ENCODE measurements at places on chromosomes 3 and 15.

GRCh38 chr3:10756546-10756945, 59.5 kb upstream of the SLC6A11 start:
- no peak for DNase-seq

DNA sequence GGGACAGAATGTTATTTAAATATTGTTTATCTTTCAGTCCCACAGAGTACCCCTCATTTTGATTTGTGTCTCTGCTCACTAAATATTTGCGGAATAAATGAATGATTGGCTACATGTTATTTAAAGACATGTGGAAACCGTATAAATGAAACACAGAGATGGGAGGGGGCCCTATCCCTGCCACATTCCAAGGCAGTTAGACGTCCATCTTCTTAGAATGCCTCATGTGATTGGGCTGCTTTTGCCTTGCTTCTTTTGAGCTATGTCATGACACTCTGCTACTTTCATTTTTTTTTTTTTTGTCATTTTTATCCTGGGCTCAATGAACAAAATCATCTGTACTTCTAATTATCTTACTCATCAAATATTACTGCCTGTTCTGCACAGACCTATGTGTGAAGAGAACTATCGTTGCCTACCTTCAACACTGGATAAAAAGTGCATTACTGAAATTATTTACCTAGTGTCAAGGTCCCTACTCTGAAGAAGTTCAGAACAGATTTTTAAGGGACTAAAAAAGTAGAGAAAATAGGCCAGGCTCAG, 83.9 kb upstream of the FAM98B start:
- DNase-seq, result no peak

DNA sequence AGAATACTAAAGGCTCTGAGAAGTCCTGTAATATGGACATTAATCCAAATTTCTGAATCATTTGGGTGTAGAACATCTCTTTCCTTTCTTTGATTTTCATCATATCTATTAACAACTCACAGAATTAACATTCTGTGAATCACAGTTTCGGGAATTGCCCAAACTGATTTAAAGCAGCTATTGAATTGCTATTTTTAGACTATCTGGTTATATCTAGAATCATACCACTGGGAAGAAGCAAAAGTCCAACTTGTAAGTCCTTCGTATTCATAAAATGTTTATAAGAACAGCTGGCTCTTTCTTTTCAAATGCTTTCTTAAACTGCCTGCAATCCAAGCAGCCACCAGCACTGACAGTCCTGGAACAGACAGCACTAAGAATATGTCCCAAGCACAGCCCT, 733.0 kb downstream of the NTRK3 start:
- DNase-seq, result no peak

DNA sequence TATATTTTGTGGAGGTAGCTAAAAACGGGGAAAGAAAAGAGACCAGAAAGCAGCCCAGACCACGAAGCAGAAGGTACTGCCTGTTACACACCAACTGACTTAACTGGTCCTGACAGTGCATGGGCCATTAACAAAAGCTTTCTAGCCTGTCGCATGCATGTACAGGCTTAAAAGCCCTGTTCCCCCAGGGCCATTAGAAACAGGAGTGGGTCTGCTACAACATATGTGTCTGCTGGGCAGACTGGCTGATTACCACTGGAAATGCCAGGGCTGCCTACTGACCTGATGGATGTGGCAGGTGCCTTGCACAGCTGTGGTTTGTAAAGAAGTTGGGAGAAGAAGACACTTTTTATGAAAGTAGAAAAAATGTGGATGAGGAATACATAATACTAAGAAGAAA, 137.4 kb downstream of the GAP43 start:
- DNase-seq, result no peak

GRCh38 chr15:38860674-38861073, 296.1 kb upstream of the RASGRP1 start:
- no peak for DNase-seq

DNA sequence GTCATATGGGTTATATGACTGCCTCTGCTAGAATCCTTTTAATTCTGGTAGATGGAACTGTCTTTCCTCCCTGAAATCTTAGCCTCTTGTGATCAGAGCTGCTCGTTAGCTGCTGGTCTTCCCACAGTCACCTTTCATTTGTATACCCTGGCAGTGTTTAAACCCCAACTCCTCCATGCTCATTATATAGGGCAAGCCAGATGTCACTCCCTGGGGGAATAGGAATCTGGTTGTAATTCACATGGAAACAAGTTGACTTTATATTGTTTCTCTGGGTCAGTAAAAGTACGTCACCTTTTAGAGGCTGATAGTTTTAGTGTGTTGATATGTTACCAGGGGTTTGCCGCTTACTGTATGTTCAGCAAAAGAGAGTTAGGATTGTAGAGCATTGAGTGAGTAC, 103.5 kb downstream of the ITPR1 start:
- DNase-seq, result no peak

DNA sequence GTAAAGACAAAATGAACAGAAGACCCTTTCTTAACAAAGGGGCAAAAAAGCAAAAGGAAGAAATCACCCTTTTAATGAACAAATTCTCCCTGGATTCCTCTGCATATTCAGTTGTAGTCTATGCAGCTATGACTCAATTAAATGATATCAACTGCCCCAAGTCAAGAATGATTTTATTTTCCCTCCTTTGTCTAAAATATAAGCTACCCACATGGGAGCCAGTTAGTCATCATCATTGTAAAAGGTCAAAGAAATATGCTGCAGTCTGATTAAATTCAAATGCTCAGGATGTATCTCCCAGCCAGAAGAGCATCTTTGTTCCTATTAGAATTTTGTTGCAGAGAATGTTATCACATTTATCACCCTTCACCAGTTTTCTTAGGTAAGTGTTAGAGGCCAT, 84.0 kb downstream of the SST start:
- no peak for DNase-seq

- DNase-seq, result no peak
Measured at GRCh38 chr3:196053487-196053886, 28.4 kb downstream of the TFRC start.

- DNase-seq, result no peak
Measured at GRCh38 chr3:177610686-177611633, 413.7 kb upstream of the TBL1XR1 start.

DNA sequence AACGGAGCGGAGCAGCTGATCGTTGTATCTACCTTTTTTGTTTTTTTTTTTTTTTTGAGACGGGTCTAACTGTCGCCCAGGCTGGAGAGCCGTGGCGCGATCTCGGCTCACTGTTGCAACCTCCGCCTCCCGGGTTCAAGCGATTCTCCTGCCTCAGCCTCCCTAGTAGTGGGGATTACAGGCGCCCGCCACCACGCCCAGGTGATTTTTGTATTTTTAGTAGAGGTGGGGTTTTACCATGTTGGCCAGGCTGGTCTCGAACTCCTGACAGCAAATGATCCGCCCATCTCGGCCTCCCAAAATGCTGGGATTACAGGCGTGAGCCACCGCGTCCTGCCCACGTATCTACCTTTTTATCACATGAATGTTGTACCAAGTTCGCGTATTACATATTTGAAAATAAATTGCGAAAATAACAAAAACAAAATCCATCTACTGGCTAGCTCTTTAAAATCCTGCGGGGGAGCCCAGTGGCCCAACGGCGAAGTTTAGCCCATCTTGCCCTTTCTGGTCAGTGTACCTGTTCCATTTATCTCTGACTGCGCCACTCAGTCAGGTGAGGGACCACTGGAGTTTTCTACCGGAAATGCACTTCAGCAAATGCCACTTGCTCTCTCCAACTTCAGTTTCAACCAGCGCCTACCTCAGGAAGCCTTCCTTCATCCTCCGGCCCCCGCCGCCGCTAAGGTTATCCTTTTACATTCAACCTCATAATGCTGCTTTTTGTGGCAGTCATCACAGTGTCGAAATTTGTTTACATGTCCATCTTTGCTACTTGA, 1.2 kb upstream of the EIF3J start:
- DNase-seq, result peak; percentile 15

DNA sequence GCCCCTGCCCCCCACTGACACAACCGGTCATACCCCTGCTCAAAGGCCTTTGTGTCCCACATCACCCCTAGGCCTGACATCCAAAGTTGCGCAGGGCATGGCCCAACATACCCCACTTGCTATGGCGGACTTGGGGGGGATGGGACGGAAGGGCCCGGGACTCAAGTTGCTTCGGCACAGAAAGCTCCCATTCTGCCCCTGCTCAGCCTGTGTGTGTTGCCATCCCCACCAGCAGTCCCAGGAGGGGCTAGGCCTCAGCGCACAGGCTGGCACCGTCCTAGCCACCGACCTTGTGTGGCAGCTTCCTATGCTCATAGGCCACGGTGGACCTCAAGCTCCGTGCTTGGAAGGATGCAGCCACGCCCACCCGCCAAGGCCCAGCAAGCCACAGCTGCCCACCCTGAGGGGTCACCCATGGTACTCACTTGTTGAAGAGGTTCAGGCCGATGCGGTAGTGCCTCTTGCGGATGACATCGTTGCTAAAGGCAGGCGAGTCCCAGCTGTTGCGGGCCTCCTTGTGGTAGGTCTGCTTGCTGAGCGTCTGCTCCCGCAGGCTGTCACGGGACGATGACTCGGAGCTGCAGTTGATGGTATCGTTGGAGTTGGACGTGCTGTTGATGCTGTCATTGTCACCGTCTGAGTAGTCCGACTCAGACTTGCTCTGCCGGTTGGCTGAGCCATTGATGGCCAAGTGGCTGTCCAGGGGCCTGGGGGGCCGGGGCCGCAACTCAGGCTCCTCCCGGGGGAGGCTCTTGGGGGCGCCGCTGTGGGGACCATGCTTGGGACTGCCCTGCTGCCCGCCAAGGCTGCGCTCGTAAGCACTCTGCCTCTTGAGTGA, 93.9 kb upstream of the RPL32 start:
- no peak for DNase-seq

- DNase-seq, result no peak
Measured at GRCh38 chr15:52071570-52071969, 41.0 kb downstream of the BCL2L10 start.

DNA sequence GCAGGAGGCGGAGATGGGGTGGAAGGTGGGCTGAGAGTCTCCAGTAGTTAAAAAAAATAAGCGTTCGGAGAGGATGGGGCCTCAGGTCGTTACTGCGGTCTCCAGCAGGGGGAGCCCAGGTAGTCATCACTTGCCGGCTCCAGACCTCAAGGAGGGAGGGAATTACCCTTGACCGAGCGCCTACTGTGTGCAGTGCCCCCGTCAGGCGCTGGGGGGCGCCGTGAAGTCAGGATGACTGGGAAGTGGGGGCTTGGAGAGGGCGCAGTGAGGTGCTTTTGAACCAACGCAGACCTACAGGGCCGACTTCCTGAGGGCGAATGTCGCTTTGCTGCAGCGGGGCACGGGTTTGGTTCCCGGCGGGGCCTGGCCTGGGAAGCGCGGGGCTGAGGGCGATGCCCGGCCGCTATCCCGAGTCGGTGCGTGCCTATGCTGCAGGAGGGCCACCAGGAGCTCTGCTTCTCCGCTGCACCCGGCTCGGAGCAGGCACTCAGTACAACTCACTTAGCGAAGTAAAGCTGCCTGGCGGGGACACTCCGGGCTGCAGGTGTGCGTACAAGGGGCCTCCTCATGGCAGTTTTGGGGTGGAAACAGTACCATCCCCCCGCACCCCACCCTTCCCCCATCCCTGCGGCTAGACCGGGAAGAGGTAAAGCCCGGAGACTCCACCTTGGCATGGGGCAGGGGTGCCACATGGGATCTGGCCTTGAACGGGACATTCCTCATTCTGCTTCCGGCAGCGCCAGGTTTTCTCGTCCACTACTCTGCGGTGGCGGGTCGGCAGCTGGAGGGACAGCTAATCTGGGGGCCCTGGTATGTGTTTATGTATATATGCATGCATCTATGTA, 79.8 kb downstream of the RHCG start:
- peak; percentile 48 for DNase-seq

DNA sequence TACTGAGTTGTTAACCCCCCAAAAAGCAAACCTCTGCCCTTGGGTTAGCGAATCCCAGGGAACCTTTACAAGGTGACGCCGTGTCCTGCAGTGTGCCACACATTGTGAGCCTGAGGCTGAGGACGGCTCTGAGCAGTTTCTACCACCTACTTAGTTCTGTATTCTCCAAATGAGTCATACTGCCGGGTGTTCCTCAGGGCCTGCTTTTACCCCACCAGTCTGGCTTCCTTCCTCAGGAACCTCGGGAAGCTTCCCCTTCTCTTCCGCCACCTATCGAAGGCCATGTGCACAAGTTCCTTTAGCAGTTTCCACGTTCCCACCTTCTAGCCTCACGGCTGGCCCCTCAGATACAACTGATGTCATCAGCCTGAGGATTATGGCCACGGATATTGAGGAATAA, 384.0 kb upstream of the TPM1 start:
- no peak for DNase-seq

DNA sequence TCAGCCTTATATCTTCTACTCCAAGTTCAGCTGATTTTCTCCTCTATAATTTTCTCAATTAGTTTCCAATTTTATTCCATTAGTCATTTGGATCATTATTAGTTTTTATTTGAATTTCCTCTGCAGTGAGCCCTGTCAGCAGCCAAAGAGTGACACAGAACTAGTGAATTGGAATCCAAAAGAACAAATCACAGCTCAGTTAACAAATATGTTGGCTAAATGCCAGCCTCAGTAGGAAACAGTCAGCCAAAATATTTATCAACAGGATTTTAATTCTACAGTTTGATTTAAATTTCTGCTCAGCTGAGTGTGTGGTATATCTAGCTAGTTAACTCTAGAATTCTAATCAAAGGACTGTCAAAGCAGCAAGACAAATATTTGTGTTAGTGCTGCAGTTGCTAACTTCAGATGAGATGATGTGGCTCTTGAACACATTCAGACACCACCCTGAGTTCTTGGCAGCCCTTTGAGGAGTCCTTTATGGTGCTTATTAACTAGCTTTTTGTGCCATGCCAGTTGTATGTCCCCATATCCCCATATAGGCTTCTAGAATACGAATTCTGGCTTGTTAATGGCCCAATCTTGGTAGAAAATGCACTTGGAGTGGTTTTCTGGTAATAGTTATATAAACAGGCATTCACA, 194.5 kb downstream of the CPNE4 start:
- no peak for DNase-seq

- DNase-seq, result no peak
Measured at GRCh38 chr3:147838652-147839051, 429.5 kb downstream of the ZIC1 start.

DNA sequence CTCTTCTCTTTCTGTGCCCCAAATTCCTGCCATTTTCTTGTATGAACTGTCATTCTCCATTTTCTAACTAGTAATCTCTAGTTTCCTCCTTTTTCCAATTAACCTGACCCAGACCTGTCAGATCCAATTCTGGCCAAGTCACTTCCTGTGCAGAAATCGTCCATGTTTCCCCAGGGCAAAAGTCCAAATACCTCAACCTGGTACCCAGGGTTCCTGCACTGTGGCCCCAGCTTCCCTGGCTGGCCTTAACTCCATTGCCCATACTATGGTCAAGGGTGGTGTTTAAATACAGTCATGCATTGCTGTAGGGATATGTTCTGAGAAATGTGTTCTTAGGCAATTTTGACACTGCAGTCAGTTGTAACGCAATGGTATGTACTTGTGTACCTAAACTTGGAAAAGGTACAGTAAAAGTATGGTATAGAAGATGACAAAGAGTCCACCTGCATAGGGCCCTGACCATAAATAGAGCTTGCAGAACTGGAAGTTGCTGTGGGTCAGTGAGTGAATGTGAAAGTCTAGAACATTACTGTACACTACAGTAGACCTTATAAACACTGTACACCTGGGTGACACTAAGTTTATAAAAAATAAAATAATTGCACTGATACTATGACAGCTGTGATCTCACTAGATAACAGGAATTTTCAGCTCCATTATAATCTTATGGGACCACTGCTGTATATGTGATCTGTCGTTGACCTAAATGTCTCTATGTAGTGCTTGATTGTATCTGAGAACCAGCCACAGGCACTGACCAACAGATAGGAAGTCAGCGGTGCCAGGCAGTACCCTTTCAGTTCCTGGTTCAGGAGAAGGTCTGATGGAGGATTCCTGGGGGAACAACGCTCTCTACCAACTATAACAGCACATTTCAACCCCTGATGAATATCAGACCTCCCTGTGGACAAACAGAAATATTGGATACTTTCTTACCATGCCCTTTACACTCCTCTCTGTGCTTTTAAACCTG, 336.1 kb upstream of the PROK2 start:
- DNase-seq, result no peak

Measured in CD4-positive, alpha-beta T cell treated with Interleukin-6 at 100 ng/mL for 8 hours (primary cell).